CD4-positive, alpha-beta T cell treated with Interleukin-2 at 100 ng/mL for 4 hours (primary cell): ENCODE measurements at places on chromosomes 6 and 20.
A peak's percentile ranks its signal among the peaks of the same experiment; 100 is the strongest.

DNA sequence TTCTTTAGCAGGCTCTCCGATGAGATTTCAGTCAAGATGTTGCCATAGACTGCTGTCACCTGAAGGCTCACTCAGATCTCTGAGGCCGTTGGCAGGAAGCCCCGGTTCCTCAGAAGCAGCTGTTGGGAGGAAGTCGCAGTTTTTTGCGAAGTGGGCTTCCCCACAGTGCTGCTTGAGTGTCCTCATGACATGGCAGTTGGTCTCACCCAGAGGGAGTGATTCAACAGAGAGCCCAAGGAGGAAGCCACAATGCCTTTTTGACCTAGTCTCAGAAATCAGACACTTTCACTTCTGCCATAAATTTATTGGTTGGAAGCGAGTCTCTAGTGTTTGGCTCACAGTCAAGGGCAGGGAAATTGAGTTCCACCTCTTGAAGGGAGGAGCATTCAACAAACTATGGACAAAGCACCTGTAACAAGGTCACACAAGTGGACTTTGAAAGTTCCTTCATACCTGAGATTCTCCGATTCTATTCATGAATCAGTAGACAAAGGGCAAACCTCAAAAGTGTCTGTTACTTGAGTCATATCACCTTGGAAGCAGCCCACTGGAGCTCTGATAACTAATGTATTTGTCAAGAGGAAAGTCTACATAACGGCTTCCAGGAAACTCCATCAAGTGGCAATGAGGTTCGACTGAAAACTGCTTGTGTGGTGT lies 208.3 kb downstream of the TASP1 start:
- no peak for DNase-seq

DNA sequence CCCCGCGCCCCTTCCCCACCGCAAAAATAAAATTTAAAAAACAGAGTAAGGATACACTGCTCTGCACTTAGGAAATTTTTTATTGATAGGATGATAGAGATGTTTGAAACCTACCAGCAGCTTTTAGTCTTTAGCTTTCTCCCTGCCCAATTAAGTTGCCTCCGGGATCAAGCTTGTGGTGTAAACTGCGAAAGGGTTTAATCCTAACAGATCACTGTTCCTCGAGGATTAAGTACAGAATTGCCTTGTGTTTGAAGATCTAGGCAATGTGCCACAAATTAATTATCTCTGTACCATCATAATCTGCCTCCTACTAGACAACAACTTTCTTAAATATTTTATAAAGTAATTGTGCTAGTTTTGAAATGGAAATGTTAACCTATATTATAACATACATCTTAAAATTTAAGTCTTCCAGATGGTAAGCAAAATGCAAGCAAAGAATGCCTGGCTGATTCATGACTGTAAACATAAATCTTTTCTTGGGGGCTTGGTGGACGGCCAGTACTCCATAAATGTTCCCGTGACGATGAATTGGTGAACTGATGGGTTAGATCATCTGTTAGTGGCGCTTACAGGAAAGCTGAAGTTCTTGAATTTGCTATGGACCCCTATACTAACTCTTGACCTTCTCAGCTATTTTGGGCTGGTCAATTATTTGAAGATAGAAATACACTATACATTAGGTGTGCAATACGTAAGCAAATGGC lies 58.0 kb upstream of the ARHGAP18 start:
- DNase-seq, result no peak

DNA sequence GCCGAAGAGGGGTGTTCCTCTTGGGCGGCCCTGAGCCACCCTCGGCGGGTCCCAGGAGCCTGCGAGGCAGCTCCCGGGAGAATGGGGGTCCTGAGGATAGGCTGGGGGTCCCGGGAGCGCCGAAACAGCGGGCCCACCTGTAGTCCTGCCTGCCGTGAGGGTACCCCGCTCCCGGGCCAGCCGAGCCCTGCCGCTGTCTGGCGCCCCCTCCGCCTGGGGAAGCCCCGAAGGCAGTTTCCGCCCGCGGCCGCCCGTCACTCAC lies 280 bp downstream of the SPATA2 start:
- DNase-seq, result no peak

DNA sequence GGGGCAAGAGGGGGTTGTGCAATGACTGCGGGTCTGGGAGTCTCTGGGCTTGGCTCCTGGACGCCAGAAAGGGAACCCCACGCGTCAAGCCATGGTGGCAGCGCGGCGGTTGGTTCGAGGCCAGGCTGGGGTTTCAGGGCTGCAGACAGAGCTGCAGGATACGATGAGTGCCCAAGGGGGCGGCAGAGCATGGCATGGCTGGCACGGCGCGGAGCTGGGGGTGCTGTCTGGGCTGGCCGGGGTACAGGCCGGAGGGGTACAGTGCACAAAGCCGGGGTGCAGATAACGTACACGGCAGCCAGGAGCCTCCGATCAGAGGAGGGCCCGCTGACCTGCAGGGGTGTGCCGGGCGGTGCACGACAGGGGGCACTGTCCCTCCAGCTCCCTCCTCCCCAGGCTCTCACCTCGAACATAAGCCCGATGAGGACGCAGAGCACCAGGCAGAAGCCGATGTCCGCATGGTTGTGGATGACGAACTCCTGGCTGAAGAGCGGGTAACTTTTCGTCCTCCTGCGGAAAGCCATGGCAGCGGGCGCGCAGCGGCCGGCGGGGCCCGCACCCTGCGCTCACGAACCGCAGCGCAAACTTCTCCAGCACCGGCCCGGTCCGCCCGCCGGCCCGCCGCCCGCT lies 353 bp downstream of the TRAM2 start:
- peak; percentile 67 for DNase-seq

DNA sequence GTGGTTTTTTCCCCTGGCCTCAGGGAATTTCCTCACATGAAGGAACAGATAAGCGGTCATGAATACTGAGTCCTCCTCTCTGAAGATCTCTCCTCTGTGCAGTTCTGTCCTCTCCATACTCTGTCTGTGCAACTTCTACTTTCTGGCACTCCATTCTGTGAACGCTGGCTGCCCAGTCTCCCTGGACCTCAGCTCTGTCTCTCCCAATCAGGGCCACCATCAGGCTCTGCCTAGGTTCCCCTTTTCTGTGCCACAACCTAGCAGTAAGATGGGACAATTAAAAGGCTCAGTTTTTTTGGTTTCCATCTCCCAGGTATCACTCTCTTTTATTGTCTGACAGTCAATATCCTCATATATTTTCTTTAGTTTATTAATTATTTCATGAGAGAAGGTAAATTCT lies 4.8 kb upstream of the ADGB start:
- no peak for DNase-seq

DNA sequence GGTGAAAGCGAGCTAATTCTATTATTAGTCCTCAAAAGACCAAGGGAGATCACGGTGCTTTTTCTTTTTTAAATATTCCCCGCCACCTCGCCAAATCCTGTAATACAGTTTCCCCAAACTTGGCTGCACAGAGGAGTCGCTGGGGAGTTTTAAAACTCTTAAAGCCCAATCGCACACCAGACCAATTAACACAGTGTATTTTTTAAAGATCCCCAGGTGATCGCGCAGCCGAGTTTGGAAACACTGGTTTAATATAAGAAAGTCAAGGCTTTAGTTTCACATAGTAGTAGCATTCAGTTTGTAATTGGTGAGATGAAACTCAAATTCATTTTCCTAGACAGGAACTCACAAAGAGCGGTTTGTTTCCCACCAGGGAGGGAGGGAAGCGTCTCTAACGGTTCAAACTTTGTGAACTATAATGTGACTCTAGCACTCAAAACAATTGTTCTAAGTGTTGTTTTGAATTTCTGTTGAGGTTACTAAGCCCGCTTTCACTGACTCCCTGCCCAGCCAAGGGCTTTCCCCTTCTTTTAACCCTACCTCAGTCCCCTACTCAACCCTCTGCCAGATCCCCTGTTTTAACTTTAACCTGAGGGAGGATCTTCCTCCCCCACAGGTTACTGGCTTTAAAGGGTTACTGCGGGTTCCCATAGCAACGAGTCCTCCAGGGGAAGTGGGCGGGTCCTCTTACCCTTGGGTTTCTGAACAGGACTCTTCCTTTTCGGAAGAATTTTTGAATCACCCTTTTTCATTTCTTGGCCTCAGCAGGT lies 25.7 kb upstream of the BTBD3 start:
- DNase-seq, result peak; percentile 11

DNA sequence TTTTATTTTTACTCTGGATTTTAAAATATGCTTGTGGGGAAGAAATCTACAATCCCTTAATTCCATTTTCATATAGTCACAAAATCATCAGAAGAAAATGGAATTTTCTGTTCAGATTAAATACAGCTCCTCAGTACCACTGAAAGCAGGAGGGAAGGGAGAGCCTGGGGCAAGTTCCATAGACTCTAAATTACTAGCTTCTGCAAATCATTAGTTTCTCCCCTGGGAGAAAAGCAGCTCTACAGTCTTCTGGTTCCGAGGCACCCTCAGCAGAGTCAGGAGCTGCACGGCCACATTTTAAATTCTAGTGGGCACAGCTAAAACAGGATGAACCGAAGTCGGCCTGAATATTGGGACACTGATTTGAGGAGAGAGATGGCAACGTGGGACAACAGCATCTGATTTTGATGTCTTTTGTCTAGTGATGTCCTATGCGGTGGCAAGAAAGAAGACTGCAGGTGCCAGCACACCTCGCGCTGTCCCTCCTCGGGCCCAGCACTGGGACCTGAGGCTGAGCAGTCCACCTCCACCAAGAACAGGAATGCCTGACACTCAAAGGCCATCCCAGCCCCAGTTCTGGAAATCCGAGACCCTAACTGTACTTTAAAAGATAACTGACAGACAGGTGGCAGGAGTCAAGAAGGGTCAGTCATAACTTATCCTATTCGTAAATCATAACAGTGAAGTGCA lies 90.7 kb downstream of the FOXC1 start:
- no peak for DNase-seq

DNA sequence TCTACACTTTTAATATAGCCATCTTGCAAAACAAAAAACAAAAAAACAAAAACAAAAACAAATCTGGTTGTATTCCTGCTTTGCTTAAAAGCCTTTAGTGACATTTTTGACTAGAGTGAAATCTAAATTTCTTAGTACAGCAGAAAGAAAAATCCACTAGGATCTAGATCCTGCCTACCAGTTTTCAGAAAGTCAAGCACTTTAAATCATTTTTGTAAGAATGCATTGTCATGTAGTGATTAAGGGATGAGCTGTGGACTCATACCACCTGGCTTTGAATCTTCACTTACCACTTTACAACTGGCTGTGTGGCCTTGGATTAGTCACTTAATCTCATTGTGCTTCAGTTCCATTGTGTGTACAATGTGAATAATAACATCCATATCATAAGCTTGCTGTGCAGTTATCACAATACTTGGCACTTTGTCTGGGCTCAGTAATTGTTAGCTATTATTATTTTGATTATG lies 4.0 kb downstream of the MKKS start:
- peak; percentile 14 for DNase-seq

DNA sequence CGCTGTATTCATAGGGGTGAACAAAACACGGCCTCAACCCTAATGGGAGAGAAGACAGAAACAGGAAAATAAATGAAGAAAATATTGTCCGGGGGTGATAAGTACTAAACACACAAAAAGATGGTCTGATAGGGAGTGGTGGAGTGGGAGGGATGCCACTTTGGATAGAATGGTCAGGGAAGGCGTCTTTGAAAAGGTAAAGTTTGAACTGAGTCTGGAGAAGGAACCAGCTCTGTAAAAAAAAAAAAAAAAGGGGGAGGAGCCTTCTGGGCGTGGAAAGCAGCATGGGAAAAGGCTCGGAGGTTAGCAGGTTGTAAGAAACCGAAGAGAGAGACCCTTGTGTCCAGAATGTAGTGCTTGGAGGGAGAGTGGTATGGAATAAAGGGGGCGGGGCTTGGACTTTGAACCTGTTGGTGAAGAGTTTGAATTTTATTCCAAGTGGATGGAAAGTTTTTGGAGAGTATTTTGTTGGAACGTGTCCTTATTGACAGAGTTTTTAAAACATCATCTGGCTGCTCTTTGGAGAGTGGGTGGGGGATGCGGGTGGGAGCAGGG lies 1.8 kb downstream of the CHMP4B start:
- no peak for DNase-seq

- no peak for DNase-seq
Observed at GRCh38 chr6:136984578-136984977, 60.2 kb downstream of the IL20RA start.

GRCh38 chr20:57403216-57403615 lies 12.0 kb downstream of the RBM38 start:
- DNase-seq, result no peak

DNA sequence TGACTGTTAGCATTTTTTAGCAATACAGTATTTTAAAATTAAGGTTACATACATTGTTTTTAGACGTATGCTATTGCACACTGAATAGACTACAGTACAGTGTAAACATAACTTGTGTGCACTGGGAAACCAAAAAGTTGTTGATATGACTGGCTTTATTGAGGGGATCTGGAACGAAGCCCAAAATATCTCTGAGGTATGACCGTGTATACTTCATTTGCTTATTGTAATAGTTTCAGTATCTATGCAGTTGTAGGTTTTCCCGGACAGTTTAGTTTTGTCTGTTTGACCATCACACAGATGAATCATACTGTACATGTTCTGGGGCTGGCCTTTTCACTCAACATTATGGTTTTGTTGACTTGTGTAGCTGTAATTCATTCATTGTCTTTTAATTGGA lies 6.9 kb upstream of the ZBTB12 start:
- DNase-seq, result no peak

DNA sequence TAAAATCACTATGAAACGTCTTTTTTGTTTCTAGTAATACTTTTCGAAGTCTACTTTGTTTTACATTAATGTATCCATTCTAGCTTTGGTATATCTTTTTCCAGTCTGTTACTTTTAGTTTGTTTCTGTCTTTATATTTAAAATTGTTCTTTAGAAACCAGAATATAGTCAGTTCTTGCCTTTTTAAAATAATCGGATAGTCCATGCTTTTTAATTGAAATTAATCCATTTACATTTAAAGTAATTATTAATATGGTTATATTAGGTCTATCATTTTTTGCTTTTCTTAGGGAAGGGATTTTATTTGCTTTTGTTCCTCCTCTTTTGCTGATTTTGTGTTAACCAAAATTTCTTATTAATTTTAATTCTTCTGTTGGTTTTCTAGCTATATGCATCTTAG lies 23.7 kb downstream of the CDYL start:
- no peak for DNase-seq

- DNase-seq, result no peak
Observed at GRCh38 chr20:39045676-39046075, 83.5 kb downstream of the DHX35 start.

GRCh38 chr6:82080767-82081166 lies 166.8 kb downstream of the IBTK start:
- DNase-seq, result no peak

GRCh38 chr6:113649276-113649675 lies 207.9 kb upstream of the MARCKS start:
- DNase-seq, result no peak

DNA sequence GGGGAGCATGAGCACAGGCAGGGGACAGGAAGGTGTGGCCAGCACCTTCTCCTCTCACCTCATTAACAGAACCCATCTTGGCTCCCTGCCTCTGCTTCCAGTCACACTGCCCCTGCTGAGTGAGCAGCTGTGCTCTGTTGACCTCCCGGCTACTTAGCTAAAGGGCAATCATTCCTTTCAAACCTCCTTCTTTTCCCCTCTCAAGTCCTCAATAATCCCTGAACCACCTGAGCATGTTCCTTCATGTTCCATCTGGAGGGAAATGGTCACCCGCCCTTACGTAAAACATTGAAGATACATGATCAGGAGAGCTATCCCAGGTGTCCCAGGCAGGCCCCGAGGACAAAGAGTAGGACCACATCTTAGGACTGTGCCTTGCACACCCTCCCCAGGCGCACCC lies 21.7 kb upstream of the MRPS10 start:
- no peak for DNase-seq

GRCh38 chr20:58109918-58110635 lies 118.4 kb downstream of the ANKRD60 start:
- no peak for DNase-seq

- DNase-seq, result no peak
Observed at GRCh38 chr20:46088409-46089166, 1.2 kb downstream of the NCOA5 start.

GRCh38 chr6:75608956-75609533 lies 7.4 kb downstream of the SENP6 start:
- DNase-seq, result no peak
